MCF 10A (cell line): ENCODE measurements at places on chromosomes 7 and 10.

- no peak for DNase-seq
Measured at GRCh38 chr10:84138478-84139125, 707 bp upstream of the GHITM start.

- peak; percentile 20 for DNase-seq
Measured at GRCh38 chr7:38229386-38229785, 44.0 kb downstream of the TARP start.

DNA sequence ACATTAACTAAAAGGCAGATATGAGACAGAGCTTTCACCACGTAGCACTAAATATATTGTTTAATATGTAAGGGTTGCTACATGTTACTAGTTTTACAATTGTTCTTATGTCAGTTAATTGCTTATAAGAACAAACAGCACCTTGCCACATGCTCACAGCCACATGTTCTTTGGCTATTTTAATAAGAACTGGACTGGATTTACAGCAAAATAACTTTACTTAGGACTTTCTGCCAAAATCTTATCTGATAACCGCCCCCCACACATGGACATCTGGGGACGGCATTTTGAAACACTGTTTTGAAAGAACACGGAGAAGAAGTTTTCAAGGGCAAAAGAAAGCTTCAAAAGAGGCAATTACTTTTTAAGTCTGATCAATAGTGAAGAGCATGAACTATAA, 45.3 kb downstream of the JAZF1 start:
- no peak for DNase-seq

- DNase-seq = no peak
Measured at GRCh38 chr10:42986633-42987032, 90.2 kb upstream of the RET start.

GRCh38 chr10:75733135-75733890, 301.9 kb downstream of the LRMDA start:
- DNase-seq = no peak

- DNase-seq = no peak
Measured at GRCh38 chr10:51918440-51918839, 219.0 kb upstream of the CSTF2T start.

DNA sequence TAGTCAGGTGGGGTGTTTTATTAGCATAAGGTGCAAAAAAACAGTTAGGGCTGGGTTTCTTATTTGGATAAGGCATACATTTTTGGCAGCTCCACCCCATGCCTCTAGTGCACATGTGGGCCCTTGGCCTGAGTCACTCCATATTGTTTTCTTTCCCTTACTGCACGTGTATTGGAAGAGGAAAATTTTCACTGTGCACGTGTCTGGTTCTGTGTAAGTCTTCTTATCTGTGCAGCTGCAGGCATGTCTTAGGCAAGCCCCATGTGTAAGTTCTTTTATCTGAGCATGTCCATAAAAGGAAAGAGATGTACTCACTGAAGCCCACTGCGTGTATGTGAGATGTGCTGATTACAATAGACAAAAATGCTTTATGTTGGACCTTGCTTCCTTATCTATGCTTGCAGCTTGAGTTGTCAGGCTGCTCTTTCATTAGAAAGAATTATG, 540.3 kb upstream of the IGFBP3 start:
- DNase-seq = no peak

DNA sequence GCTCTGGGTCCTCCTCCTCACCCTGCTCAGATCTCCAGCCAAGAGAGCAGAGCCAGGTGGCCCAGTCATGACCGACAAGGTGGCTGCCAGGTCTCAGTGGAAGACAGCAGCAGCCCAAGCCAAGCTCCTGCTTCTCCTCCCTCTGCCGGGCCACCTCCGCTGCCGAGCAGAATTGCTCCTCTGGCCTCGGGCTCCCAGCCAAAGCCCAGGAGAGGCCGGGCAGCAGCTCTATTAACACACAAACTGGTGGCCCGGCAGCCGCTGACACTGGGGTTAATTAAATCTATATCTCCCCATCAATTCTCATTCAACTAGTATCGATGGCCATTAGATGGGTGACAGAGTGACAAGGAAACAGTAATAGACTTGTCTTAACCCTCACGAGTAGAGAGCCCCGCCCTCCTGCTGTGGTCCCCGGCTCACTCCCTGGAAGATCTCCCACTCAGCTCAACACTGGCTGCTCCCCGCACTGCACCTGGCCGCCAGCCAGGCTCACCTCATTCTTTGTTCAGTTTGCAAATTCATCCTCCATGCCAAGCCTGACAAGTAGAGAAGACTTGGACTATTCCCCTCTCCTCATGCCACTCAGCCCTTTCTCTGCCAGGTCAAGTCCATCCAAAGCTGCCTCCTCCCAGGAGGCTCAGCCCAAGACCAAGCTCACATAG, 74.1 kb upstream of the UNC5B start:
- peak; percentile 6 for DNase-seq

- no peak for DNase-seq
Measured at GRCh38 chr10:62243647-62243997, 25.0 kb downstream of the RTKN2 start.

GRCh38 chr10:114795039-114795438, 26.5 kb upstream of the FHIP2A start:
- DNase-seq = no peak

DNA sequence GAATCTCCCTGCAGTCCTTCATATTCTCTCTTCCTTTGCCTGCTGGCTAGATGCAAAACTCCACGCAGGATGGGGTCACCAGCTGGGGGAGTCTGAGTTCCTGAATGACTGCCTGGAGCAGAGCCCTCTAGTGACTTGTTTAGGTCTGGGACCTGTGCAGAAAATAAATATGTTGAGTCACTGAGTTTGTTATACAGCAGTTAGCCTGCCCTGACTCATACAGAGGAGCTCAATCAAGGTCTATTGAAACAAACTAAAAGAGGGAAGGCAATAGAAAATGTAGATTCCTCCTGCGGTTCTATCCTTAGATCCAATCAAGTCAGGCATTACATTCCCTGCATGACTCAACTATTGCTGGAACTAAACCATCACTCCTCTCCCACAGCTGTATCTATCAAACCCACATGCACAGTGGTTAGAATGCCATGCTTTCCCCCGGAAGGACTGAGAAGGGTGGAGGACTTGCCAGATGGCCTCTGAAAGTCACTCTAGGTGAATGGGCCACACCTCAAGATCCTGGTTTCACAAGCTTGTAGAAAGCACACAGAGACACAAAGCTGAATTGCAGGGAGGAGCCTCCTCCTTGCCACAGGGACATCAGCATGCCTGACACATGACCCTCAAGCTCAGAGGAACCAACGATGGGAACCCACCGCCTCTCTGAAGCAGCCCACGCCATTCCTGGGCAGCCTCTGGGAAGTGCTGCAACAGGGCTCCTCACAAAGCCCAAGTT, 73.9 kb downstream of the SH3PXD2A start:
- peak; percentile 66 for DNase-seq

DNA sequence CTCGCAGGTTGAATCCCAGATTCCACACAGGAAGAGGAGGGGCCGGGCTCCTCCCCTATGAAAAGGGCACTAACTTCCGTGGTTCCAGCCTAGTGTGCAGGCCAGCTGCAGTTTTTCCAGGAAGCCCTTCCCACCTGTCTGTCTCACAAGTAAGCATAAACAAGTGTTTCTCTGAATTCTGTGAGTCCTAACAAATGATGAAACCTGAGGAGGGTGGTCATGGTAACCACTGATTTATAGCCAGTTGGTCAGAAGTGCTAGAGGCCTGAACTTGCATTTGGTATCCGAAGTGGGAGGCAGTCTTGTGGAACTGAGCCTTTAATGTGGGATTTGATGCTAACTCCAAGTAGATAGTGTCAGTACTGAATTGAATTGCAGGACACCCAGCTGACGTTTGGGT, 54.7 kb upstream of the STEAP4 start:
- no peak for DNase-seq

GRCh38 chr10:85420501-85421191, 945.9 kb downstream of the GRID1 start:
- no peak for DNase-seq

DNA sequence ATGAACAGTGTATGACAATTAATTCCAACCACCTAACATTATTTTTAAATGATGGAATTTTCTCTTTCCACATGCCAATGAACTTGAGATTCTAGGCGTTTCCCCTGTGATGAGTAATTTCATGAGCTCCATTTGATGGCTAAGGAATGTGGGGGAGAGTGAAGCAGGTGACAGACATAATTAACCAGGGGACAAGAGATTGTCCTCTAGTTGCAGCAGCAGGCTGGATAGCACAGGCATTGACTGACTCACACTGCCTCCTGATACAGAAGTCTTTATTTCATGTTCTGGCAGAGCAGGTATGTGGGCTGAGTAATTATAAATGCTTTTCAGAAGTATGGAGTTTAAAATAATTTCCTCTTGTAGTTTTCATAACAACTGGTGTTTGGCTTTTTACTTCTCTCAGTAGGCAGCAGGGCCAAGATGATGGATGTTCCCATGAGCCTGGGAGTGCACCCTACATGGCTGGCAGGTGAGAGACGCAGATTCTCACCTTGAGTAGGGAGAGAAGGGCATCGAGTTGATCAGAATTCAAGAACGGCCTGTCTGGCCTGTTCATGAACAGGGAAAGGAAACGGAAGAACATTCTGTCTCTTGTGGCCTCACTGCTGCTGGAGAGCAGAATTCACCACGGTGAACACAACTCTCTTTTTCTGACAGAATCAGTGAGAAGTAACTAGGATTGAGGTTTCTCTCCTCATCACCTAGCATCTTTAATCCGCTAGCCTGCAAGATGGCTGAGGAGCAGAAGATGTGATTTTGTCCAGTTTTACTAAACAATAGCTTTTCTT, 118.8 kb downstream of the AOAH start:
- no peak for DNase-seq

DNA sequence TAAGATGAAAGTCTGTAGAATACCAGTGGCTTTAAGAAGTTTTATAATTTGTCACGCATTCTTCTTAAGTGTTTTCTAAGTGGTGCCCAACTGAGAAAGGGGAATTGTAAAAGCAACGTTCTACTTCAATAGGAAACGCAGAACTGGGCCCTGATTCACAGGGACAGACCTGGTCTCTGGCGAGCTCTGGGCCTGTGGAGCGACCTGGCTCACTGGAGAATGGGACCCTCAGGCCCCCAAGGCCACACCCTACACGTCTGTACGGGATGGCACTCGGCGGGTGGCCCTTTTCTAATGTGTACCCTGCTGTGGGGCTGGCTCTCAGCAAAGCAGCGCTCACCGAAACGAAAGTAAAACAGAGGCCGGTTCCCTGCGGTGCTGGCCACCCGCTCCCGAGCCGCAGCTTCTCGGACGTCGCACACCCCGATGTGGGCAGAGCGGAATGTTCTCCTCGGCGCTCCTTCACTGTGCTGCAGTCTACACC, 205.0 kb downstream of the DIP2C start:
- no peak for DNase-seq

DNA sequence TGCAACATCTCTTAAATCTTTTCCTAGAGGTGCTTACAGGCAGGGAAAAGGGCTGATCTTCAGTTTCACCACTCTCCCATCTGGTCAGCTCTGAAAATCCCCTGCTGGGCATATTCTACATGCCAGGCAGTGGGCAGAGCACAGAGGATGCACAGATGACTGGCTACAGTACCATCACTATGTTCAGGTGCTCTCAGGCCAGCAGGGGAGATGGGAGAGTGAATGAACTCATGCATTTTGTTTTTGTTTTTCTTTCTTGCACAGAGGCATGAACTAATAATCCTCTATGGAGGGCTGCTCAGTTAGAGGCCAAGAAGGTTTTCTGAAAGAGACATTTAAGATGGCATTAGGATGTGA, 19.3 kb downstream of the ELMO1 start:
- no peak for DNase-seq

DNA sequence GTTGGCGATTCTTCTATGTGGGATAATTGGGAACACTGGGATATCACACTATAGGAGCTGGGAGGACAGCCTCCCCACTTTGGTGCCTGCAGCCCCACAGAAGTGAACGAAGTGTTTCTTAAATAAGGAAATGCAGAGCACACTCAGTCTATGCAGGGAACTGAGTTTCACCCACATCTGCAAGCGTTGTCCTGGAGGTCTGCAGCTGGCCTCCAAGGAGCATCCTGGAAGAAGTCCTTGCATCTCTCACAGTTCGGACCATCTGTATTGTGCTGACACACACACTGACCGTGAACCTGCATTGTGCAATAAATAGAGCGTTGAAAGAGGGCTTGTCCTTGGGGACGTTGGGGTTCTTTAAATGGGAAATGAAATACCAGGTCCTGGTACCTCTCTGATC, 25.8 kb downstream of the LAMB4 start:
- no peak for DNase-seq

GRCh38 chr7:137642472-137642871, 204.3 kb downstream of the DGKI start:
- peak; percentile 71 for DNase-seq

- peak; percentile 23 for DNase-seq
Measured at GRCh38 chr10:120517881-120518484, 61.0 kb downstream of the PLPP4 start.

DNA sequence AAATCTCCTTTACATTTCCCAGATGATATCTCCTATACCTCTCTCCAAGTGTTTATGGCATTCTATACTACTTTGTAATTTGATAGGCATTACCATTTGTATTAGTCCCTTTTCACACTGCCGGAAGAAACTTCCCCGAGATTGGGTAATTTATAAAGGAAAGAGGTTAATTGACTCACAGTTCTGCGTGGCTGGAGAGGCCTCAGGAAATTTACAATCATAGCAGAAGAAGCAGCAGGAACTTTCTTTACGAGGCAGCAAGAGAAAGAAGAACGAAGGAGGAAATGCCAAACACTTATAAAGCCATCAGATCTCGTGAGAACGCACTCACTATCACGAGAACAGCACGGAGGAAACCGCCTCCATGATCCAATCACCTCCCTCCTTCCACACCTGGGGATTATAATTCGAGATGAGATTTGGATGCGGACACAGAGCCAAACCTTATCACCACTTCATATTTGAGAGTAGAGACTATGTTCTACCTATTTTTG, 1194.6 kb downstream of the SORCS1 start:
- no peak for DNase-seq

GRCh38 chr7:95694334-95694733, 78.0 kb upstream of the DYNC1I1 start:
- no peak for DNase-seq

GRCh38 chr7:141991140-141991539, 4.5 kb upstream of the MGAM start:
- no peak for DNase-seq

DNA sequence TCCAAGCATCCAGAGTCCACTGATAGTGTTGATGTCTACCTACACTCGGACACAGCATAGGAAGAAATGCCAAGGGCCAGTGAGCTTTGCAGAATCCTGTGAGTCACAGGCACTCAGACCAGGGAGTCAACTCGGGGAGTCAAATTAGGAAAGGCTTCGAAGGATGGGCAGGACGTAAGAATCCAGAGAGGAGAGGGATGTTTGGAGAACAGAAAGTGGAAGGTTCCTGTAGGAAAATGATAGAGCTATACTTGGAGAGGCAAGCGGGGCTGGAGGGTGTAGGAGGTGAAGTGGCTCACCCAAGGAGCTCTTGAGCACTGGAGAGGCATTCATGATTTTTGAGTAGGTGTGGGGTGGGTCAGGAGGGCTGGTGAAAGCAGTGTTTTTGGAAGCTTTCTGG, 3.0 kb downstream of the ZYX start:
- peak; percentile 49 for DNase-seq

- DNase-seq = no peak
Measured at GRCh38 chr7:1081931-1082401, 5.9 kb upstream of the GPER1 start.

- no peak for DNase-seq
Measured at GRCh38 chr7:37552030-37552429, 103.4 kb upstream of the ELMO1 start.
